A172 (cell line): ENCODE measurements at places on chromosomes 3 and 15. TPM values are rescaled to one million over a fixed set of nuclear protein-coding genes. Genes with fewer than 3 reads are reported as not detected.

DLL4 gene
- not detected in 2 replicates for total RNA-seq

PEX5L gene
- 0.12 TPM in 1 of 2 replicates, not detected in the other for total RNA-seq

FBXO40 gene
- 0.09 TPM in 1 of 2 replicates, not detected in the other for total RNA-seq

CSPG5 gene
- 0.71 and 2.8 TPM in 2 replicates for total RNA-seq

TNNC1 gene
- 16.5 and 36.6 TPM in 2 replicates for total RNA-seq

BFSP2 gene
- not detected in 2 replicates for total RNA-seq

HHLA2 gene
- total RNA-seq, result not detected in 2 replicates

HRG gene
- total RNA-seq, result not detected in 2 replicates

LMCD1 gene
- total RNA-seq, result 3.9 and 8.4 TPM in 2 replicates

CERS3 gene
- total RNA-seq, result not detected in 2 replicates

- no peak for DNase-seq
Measured at GRCh38 chr3:3778641-3779270, 20.5 kb upstream of the LRRN1 start.

DNA sequence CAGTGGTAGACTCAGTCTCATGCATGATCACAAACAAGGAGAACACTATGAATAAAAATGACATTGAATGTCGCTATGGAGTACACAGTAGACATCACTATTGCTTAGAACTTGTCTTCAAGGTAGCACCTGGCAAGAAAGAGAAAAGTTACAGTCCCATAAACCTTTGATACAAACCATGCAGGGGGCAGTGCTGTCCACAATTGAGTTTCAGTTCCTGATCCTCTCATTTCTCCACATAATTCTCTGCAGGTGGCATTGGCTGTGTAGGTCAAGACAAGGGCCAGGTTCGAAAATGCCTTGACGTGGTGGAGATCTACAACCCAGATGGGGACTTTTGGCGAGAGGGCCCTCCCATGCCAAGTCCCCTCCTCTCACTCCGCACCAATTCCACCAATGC, 47.9 kb downstream of the KBTBD12 start:
- DNase-seq, result no peak

DNA sequence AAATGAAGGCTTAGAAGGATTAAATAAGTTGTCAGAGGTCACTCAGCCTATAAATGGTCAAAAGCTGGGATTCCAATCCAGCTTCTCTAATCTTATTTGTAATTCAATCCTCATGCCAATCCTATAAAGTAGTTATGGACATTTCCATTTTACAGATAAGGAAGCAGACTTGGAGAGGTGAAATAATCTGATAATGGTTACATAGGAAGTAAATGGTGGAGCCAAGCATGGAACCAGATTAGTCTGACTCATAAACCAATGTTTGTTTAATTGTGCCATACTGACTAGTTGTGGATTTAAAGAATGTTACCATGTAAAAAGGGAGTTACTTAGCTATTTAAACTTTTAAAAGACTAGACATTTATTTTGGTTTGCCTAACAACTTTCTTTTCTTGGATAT, 59.7 kb downstream of the KCNAB1 start:
- DNase-seq, result peak; percentile 33

DNA sequence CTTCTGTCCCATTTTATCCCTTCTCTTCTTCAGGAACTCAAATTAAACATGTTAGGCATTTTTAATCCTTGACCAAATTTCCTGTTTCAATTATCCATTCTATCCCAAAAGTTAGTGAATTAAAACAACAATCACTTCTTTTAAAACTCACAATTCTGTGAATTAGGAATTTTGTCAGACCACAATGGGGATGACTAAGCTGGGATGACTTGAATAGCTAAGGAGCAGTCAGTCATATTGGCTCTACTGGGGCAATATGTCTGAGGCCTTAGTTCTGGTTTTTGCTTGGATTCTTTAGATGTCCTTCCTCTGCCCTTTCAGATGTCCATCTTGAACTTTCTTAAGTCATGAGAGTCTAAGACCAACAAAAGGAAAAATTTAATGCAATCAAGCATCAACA, 178.2 kb upstream of the TGFBR2 start:
- DNase-seq, result peak; percentile 19

DNA sequence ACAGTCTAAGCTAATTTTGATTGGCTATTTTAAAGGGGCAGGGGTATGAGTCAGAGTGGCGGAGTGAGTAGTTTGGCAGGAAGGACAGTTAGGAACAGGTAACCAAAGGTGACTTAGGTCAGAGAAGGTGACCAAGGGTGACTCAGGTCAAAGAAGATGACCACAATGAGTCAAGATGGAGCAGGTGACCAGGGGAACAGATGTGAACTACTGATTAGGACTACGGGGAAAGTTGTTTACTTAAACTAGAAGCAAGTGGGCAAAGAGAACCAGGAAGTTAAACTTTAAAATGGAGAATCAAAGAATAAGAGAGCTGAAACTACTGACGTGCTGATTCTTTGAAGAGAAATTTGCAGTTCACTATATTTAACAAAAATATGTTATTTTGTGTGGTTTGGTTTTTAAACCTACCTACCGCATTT, 14.1 kb upstream of the CA12 start:
- DNase-seq, result peak; percentile 18

DNA sequence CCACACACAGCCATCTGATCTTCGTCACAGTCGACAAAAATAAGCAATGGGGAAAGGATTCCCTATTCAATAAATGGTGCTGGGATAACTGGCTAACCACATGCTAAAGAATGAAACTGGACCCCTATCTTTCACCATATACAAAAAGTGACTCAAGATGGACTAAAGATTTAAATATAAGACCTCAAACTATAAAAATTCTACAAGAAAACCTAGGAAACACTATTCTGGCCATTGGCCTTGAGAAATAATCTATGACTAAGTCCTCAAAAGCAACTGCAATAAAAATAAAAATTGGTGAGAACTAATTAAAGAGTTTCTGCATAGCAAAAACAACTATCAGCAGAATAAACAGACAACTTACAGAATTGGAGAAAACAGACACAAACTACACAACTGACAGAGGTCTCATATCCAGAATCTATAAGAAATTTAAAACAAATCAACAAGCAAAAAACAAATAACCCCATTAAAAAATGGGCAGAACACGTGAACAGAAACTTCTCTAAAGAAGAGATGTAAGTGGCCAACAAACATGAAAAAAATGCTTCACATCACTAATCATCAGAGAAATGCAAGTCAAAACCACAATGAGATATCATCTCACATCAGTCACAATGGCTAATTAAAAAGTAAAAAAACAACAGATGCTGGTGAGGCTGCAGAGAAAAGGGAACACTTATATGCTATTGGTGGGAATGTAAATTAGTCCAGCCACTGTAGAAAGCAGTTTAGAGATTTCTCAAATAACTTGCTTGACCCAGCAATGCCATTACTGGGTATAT, 104.0 kb downstream of the NR1I2 start:
- peak; percentile 46 for DNase-seq

- no peak for DNase-seq
Measured at GRCh38 chr3:197362081-197362480, 63.7 kb upstream of the DLG1 start.

DNA sequence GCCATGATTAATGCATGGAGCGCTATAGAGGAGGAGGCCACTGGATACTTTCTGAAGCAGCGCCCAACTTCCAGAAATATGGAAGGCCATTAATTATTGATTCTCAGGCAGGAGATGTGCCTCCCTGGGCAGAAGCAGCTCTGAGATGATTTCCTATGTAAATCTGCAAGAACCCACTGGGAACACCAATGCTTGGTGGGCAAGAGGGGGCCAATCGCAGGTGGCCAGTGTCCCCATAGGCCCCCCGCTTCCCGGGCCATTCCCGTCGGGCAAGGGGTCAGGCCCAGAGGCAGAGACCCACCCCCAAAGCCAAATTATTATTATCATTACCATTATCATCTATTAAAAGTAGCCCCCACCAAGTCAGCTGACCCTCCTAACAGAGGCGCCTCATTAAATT, 288.0 kb upstream of the TLE3 start:
- DNase-seq, result no peak

GRCh38 chr3:81799403-81799802, 38.0 kb upstream of the GBE1 start:
- DNase-seq, result peak; percentile 5

GRCh38 chr3:177250151-177250550, 52.9 kb upstream of the TBL1XR1 start:
- DNase-seq, result no peak

DNA sequence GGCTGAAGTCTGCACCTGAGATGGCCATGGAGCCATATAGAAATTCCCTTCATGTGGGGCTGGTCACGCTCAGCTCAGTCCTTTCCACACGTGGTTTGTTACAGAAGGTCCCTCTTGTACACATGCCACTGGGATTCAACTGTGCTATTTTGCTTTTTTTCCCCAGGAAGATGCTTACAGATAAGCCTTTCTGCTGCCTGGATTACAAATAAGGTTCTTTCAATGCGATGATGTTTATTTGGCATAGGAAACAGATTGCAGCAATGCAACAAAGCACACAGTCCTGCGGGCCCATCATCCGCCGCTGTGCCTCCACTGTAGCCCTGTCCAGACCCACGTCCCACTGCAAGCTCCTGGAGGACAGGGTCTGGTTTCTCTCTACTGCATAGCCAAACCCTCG, 124.8 kb downstream of the XXYLT1 start:
- DNase-seq, result no peak

GRCh38 chr3:120148187-120148949, 54.1 kb upstream of the GSK3B start:
- DNase-seq, result no peak

DNA sequence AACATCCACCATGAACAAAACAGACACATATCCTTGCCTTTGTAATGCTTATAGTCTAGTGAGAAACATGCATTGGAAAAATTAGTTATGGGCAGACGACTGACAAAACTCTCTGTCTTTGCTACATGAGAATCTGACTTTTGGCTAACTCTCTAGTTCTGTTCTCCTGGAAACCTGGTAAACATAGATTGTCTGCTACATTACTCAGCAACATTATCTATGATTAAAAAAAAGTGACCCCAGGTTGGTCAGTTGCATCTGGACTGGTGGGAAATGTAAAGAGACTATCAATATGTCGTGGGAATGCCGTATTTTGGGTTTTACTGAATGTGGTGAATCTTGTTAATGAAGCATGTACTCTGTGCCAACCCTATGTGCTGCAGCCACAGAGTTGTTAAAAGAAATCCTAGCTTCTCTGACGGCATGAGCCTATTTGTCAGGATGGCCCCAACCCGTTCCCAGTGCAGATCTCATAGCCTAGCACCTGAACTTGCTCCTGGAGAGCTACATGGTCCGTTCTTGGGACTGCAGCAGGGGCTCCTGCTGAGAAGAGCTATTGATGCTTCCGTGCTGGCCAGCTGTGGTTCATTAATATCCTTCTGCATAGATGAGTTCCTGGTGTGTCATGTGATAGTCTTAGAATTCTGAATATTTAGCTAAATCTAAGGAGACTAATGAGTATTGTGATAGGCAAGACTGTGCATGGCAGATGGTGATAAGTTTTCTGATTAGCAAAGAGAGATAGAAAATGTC, 311.7 kb upstream of the ZNF717 start:
- no peak for DNase-seq

GRCh38 chr3:50450209-50450921, 53.1 kb downstream of the CACNA2D2 start:
- DNase-seq, result no peak

- DNase-seq, result peak; percentile 33
Measured at GRCh38 chr3:122030381-122031122, 8.5 kb upstream of the ILDR1 start.

DNA sequence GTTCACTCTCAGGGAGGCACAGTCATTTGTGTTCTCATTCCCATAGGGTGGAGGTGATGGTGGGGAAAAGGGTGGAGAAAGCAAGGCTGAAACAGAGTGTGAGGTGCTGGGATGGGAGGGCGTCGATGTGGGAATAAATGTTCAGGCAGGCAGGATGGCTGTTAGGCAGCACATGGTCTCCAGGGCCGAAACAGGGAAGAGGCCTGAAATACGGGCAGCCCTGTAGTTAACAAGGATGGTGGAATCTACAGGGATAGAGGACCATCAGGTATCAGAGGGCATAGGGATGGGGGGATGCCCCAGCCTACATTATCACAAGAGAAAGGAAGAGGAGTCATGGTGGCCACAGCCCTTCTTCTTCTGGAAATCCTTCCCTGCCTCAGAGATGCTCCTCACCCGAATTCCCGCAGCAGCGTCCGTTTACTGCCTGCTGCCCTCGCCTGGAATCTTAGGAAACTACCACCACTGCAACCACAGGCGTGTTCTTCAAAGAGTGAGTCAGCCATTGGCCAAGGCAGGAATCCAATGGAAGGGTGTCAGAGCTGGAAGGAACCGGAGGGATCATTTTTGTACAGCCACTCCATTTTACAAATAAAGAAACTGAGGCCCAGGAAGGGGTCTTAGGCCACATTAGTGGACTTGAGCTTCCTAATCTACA, 49.7 kb upstream of the POMGNT2 start:
- DNase-seq, result peak; percentile 69

- DNase-seq, result peak; percentile 30
Measured at GRCh38 chr15:59687836-59688235, 1.3 kb downstream of the BNIP2 start.

DNA sequence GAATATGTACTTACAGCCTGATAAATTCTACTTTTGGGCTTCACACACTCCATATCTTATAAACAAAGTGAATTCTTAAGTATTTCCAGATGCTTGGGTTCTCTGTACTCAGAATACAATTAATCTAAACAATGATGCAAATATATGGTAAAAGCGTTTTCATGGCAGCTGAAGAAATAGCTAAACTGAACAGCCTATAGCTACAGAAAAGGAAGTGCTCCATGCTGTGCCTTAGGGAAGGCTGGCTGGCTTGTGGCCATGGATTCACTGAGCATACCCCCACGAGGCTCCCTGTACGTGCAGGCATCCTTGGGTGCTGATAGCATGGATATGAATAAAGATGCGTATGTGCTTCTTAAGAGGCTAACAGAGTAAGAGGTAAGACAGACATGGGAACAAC, 264.0 kb downstream of the KLF13 start:
- no peak for DNase-seq

- no peak for DNase-seq
Measured at GRCh38 chr15:89593018-89593417, 17.7 kb downstream of the TICRR start.

GRCh38 chr3:123424321-123424998, 24.4 kb downstream of the ADCY5 start:
- no peak for DNase-seq

GRCh38 chr3:39267631-39268548, 11.9 kb downstream of the CX3CR1 start:
- no peak for DNase-seq
